Stimulated activated CD4-positive, alpha-beta T cell treated with anti-CD3 and anti-CD28 coated beads, Interleukin-15, amount 100 ng/mL, for 1 hour (primary cell): ENCODE measurements at places on chromosomes 16 and 17.

DNA sequence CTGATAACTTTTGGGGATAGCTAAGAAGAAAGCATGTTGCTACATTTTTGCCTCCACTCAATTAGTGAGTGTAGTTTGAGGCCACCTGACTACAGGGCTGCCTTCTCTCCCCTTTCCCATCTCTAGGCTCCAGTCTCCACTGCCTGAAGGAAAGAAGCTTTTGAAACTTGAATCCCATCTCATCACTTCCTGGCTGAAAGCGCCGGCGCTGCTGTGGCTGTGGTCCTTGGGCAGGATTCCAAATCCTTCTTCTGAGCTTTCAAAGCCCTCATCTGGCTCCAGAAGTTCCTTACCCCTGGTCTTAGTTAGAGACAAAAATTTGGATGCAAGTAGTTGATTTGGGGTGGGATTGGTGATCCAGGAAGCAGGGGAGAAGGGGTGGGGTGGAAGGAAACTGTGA, 119.4 kb downstream of the FOXL1 start:
- no peak for DNase-seq

DNA sequence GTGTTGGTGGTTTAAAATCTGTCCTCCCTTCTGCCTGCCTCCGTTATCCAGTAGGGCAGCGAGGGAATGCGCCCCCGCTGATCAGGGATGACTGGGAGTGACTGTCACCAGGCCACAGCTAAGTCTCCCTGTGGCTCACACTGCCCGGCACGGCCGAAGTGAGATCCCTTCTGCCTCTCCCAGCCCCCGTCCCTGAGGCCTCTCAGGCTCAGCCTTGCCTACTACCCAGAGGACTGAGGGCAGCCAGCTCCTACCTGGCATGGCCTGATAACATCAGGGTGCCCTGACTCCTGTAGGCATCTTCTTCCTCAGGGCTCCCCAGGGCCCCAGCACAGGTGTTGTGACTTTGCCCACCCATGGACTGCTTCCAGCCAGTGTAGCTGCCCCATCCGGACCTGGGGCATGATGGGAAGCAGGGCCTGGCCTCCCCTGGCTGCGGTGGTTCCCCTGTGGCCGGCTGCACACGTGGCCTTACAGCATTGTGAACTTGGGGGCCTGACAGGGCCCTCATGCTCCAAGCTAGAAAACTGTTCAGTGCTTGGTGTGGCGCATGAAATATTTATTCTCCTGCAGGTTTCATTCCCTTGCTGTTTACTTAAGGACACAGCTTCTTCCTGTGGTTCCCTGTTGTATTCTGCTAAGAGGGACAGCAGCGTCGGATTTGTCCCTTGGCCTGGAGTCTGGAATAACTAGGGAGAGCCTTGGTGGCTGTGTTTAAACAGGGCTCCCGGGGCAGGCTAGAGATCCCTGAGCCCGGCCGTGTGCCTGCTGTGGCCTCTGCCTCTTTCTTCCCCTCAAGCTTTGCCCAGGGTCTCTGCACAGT, 30.0 kb downstream of the GINS2 start:
- DNase-seq: no peak

DNA sequence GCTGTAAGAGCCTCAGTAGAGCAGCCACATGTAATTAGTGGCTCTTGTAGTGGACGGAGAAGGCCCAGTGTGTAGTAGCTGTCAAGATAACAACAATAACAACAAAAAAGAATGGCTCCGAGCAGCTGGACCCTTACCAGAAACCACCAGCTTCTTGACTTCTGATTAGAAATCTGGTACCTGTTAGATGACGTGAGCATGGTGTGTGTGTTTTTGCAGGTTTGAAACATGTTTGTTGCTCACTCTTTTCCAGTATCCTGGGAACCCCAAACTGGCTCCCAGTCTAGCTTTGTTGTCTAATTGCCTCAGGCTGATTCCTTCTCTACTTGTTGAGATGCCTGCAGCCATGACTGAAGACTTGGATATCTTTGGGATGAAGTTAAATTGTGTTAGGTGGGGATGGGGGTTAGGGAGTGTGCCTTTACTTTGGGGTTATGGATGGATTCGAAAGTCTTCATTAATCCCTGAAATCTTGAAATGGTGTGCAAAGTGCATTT, 21.0 kb downstream of the IGF2BP1 start:
- DNase-seq: no peak

- no peak for DNase-seq
Measured at GRCh38 chr16:58124601-58124915, 4.6 kb downstream of the CFAP20 start.

DNA sequence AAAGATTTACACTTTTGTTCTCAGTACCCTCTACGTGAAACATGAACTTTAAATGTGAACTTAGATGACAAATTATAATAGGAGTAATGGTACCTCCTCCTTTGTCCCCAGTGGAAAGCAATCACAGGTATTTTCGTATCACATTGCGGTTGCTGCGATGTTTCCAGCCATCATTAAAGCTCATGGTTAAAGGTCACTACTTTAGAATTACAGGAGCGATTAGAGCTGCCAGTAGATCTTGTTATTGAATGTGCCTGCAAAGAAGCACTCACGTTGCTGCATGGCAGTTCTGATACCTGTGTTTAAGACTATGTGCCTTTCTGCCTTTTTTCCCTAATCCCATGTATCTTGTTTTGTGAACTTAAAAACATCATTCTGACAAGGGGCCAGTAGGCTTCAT, 301.0 kb downstream of the CPPED1 start:
- no peak for DNase-seq

DNA sequence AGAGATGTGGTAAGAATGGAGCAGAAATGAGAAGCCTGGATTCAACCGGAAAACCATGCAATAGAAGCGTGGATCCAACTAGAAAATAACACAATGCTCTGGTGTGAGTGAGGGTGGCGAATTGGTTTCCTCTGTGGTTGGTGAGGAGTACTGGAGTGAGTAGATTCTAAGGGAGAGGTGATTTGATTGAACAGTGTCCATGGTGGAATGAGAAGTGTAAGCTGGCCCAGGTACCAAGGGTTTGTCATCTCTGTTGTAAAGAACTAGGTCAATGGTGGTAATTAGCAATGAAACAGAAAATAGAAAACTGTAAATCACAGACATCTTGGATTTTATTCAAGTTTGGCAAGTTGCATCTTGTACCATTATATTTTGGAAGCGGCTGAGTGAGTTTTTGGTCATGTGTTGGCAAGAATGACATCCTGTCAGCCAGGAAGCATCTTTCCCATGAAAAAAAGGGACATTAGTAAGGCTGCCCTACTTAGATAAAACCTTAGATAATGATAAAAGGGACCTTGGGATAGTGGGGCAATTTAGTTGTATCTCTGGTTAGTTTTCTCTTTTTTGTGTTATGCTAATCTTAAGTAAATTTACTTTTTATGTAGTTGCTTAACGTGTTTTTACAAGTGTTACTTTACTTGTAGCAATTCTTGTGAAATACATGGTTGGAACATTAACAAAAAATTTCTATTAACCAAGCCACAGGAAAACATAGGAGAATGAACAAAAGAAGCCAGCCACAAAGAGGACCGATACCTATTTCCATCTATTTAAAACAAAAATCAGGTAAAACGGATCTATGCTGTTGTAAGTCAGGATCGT, 20.9 kb downstream of the HSD17B2 start:
- no peak for DNase-seq

DNA sequence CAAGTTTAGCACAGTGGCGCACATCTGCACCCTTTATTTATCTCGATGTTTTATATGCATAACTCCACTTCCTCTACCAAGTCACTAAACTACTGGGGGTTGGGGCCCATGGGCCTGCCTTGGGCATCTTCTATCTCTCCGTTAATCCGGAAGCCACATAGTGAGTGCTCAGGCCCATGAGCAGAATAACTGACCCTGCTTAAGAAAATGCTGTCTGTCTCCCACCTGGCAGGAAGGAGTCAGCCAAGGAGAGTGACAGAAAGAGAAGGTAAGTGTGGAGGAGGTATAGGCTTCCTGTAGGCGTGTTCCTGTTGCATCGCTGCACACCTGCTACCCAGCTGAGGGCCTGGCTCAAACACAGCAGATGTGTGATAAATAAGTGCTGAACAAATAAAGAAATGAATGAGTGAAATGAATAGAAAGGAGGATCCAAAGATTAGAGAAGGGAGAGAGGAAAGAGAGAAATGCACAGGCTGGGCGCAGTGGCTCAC, 320.1 kb downstream of the SLC39A11 start:
- no peak for DNase-seq

DNA sequence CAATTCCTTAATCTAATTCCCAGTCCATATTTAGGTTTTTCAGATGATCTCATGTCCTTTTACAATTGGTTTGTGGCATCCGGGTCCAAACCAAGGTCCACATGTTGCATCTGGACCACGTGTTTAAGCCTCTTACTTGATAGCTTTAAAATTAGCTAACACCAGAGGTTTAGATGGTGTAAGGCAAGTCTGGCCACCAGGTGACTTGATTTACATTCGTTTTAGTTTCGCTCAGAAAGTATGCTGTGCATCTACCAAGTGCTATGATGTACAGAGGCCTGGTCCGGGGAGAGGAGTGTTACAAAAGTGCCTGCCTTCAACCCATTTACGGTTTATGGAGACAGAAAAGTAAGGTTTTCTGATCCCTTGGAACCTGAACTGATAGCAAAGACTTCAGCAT, 878 bp upstream of the DNAJA2 start:
- DNase-seq: no peak

DNA sequence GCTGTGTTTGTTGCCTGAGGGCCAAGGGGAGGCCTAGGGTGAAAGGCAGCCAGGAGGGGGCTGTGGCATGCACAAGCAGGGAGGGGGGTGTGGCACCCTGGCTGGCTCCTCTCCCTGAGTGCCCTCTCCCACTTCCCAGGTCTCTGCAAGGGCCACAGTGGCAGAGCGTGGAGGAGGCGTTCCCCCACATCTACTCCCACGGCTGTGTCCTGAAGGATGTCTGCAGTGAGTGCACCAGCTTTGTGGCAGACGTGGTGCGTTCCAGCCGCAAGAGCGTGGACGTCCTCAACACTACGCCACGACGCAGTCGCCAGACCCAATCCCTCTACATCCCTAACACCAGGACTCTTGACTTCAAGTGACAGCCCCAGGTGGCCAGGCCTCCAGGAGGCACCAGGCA, 3.5 kb upstream of the TCF25 start:
- no peak for DNase-seq

DNA sequence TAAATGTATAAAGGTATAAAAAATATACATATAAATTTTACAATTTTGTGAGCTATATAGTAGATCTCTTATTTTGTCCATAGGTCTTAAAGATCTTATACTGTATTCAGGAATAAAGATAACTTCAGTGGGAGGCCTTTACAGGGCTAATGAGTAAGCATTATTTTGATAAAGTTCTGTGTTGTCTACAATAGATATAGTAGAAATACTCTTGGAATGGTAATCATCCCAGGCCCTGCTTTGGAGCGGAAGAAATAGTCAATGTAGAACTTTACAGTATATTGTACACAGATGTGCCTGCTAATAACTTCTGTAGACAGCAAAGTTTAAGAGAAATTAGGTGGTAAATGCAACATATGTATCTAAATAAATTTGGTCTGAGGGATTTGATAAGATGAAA, 42.6 kb downstream of the TENT4B start:
- no peak for DNase-seq

GRCh38 chr17:68437979-68438822, 19.1 kb downstream of the WIPI1 start:
- no peak for DNase-seq

- DNase-seq: no peak
Measured at GRCh38 chr16:56807011-56807675, 57.9 kb upstream of the SLC12A3 start.

DNA sequence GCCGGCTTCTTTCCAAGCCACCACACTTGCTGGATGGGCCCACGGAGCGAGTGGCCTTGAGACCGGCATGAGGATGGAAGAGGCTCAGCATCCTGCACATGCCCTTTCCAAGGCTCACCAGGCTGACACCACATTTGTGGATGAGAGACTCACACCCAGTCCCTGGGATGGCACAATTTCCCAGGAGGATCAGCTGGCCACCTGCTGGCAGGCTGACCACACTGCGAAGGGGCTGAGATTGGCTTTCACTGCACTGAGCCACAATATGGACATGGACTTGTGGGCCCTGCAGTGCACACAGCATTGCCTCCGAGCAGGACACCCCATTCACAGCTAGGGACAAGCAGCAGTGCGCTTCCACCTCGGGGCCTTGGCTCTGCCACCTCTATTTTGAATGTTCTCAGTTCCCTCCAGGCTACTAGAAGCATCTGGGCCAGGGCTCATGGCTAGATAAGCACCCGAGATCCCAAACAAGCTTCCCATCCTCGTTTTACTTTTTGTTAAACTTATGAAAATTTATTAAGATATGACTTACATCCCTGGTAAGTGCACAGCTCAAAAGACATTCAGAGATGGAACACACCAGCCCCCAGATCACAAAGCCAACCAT, 25.3 kb upstream of the KSR1 start:
- DNase-seq: no peak

- DNase-seq: no peak
Measured at GRCh38 chr17:55527540-55528118, 16.4 kb upstream of the SMIM36 start.

DNA sequence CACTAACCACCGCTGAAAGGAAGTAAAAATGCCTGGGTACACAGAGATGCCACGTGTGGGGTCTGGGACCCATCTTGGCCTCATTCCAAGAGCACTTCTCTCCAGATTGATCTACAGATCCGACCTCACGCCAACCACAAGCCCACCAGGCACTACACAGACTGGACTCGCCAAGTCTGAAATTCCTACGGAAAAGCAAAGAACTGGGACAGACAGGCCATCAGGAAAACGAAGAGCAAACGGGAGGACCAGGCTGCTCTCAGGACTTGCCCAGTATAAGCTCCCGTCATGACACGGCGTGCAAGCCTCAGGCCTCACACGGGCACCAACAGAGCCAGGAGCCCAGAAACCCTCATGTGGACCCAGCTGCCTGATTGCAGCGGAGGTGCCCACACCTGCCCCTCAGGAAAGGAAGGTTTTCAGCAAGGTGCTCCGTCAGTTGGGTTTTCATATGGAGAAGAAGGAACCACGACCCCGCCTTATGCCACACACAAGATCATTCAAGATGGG, 20.1 kb upstream of the C16orf95 start:
- no peak for DNase-seq

DNA sequence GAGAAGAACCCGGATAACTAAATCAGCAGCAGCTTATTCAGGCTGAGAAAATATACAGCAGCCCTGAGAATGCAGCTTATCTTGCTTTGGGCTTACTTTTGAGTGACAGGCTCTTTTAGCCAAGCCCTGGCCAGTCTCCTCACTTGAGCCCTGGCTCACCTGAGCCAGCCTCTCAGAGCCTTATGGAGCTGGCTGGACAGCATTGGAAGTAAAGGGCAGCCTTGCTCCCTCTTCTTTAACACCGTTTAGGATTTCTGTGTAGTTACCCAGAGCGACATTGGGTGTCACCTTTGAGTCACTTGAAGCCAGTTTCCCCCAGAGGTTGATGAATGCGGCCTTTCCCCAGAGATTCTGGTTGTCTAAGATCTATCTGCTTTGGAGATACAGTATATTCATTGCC, 7.7 kb upstream of the NPIPB2 start:
- no peak for DNase-seq

- DNase-seq: no peak
Measured at GRCh38 chr17:82012640-82013295, 9.9 kb downstream of the CENPX start.

- DNase-seq: no peak
Measured at GRCh38 chr17:4641297-4642195, at the start of gene ALOX15. Gene ALOX15, minus strand, starts transcription at chr17:4641678. Its CDS starts 27 bp downstream, at chr17:4641651.

GRCh38 chr17:54849660-54850059, 51.0 kb upstream of the TOM1L1 start:
- no peak for DNase-seq

GRCh38 chr17:57279432-57279831, 23.1 kb downstream of the MSI2 start:
- DNase-seq: no peak

- no peak for DNase-seq
Measured at GRCh38 chr17:57861790-57862693, 12.2 kb upstream of the MRPS23 start.
